ENCODE measurements at places on chromosomes 3 and 15. TPM values are rescaled to one million over a fixed set of nuclear protein-coding genes. Genes with fewer than 3 reads are reported as not detected.

DNA sequence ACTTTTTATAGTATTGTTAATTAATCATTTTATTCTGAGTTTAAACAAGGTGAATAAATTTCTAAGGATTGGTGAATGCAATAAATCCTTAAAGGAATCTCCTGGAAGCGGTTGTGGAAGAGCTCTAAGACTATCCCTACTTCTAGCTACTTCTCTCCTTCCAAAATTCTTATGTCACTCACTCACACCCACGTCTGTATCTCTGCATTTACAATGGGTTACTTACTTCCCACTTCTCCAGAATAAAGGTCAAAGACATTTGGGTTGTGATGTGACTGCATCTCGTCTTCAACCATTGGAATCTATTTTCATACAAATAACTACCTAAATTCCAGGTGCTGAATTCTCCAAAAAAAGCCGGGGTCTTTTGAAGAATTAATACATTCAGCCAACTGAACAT is 234.2 kb upstream of the MDFIC2 start:
- DNase-seq, result no peak

Gene CYP19A1
- not detected for total RNA-seq

DNA sequence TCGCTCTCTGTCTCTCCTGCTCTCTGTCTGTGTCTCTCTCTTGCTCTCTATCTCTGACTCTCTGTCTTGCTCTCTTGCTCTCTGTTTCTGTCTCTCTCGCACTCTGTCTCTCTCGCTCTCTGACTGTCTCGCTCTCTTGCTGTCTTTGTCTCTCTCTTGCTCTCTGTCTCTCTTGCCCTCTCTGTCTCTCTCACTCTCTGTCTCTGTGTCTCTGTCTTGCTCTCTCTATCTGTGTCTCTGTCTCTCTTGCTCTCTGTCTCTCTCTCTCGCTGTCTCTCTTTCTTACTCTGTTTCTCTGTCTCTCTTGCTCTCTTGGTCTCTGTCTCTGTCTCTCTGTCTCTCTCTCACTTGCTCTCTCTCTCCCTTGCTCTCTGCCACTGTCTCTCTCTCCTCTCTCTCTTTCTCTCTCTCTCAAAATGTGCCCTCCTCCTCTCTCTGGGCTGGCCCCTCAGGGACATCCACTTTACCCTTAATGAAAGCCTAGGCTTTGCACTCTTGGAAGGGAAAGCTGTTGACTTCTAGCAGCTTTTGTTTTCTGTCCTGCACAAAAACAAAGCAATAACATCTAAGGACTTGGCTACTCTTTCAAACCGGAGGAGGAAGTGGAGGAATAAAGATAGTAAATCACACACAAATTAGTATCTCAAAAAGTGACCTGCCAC is 73.9 kb upstream of the NR2E3 start:
- DNase-seq, result no peak

DNA sequence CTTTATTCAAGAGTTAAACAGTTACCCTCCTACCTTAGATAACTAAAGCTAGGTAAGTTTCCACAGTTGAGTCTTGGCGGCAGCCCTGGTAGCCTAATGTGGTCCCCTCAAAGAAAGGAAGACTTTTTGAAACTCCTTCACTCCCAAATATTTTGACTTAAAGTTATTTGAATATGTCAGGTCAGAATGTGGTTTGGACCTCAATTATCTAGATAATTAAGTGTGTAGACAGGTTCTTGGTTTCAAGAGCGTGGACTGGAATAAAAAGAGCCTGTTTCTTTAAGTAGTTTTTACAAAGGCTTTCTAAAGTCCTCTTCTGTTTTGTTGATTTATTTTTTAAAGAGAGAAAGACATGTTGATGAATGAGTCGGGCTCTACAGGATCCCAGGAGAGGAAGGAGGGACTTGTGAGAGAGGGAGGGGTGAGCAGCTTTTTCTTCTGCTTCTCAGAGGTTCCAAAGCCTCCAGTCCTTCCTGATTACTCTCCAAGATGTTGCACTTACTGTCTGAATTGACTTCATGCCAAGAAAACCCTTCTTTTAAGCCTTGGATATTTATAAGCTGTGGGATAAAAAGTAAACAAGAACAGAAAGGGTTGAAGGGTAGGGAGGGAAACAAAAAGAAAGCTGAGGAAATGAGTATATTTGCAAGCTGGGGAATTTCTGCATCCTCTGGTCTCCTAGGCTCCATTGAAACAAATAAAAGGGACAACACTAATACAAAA is 457.4 kb downstream of the IGSF11 start:
- no peak for DNase-seq

Gene NECTIN3
- total RNA-seq, result 40.9 TPM

GRCh38 chr3:186882150-186882524 is 39.6 kb downstream of the ADIPOQ start:
- DNase-seq, result no peak

Gene DPH6
- total RNA-seq, result 20.1 TPM

DNA sequence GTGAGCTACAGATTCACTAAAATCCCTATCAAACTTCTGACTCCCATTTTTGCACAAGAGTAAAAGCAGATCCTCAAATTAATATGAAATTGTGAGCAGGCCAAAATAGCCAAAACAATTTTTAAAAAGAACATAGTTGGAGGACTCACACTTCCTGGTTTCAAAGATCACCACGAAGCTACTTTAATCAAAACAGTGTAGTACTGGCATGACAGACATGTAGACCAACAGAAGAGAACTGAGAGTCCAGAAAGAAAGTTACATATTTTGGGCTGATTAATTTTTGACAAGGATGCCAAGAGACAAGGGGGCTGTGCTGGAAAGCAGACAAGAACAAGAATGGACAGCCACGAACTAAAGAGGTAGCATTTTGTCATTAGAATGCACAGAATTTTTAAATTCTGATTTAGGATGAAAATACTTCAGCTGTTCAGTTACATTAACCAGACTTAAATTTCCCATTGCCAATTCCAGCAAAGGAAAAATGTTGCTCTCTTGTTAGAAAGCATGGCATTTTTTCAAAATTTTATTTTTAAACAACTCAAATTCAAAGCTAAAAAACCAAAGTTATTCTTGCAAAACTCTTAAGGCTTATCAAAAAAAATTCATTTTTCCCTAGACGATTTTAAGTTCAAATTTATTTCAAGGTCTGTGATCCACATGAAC is 14.0 kb downstream of the RYK start:
- DNase-seq, result no peak

All from neural crest cell (in vitro differentiated cells).